Airway epithelial cell (primary cell): ENCODE measurements at places on chromosomes 7 and 10. TPM values are rescaled to one million over a fixed set of nuclear protein-coding genes. Genes with fewer than 3 reads are reported as not detected.

The LIPK gene
- 1.4 and 1.9 TPM in 2 replicates for total RNA-seq

The ANKRD30A gene
- not detected in 2 replicates for total RNA-seq

The RBAK gene
- 6.6 and 7.2 TPM in 2 replicates for total RNA-seq

The GARIN1A gene
- 0.21 TPM in 1 of 2 replicates, not detected in the other for total RNA-seq
